ENCODE measurements at places on chromosomes 1 and 21. TPM values are rescaled to one million over a fixed set of nuclear protein-coding genes. Genes with fewer than 3 reads are reported as not detected.

The GNAT2 gene
- total RNA-seq = 0.17 TPM

The RSPH1 gene
- 0.17 TPM for total RNA-seq

The PBX1 gene
- total RNA-seq = 68.4 TPM

The OR2L13 gene
- total RNA-seq = not detected

The ETV3L gene
- not detected for total RNA-seq

The ATAD3C gene
- total RNA-seq = not detected

The BATF3 gene
- total RNA-seq = 1.2 TPM

The C1orf198 gene
- total RNA-seq = 42.7 TPM

The CSMD2 gene
- 5.0 TPM for total RNA-seq

The KCNH1 gene
- total RNA-seq = 0.15 TPM

The WNT3A gene
- total RNA-seq = not detected

The BEST4 gene
- total RNA-seq = 0.33 TPM

The NTRK1 gene
- total RNA-seq = not detected

The GPA33 gene
- total RNA-seq = not detected

The SLC35F3 gene
- not detected for total RNA-seq

The KRTAP10-7 gene
- total RNA-seq = not detected

The FAM72B gene
- 0.50 TPM for total RNA-seq

The UBE2U gene
- not detected for total RNA-seq

The CD1E gene
- total RNA-seq = not detected

The PPIAL4G gene
- total RNA-seq = not detected

The KIF17 gene
- 1.5 TPM for total RNA-seq

The OR2L2 gene
- total RNA-seq = under 0.01 TPM

The VAMP3 gene
- total RNA-seq = 117 TPM

The TRNAU1AP gene
- 36.8 TPM for total RNA-seq

The RIT1 gene
- 33.4 TPM for total RNA-seq

The KRTAP19-1 gene
- total RNA-seq = not detected

The CLDN17 gene
- not detected for total RNA-seq

The SH2D1B gene
- not detected for total RNA-seq

The NR1I3 gene
- not detected for total RNA-seq

The ARTN gene
- total RNA-seq = 0.29 TPM

The TMPRSS15 gene
- not detected for total RNA-seq

The PEAR1 gene
- total RNA-seq = 5.6 TPM

The SAMD13 gene
- 1.2 TPM for total RNA-seq

The SH3BGR gene
- total RNA-seq = 2.8 TPM

The CFAP107 gene
- under 0.01 TPM for total RNA-seq

The ERI3 gene
- total RNA-seq = 61.0 TPM

The RHBDL2 gene
- total RNA-seq = 0.73 TPM

The ZSCAN20 gene
- total RNA-seq = 19.8 TPM

The PGM1 gene
- total RNA-seq = 83.0 TPM

Data from smooth muscle cell of trachea (primary cell).